ENCODE measurements at places on chromosomes 5 and 9.

DNA sequence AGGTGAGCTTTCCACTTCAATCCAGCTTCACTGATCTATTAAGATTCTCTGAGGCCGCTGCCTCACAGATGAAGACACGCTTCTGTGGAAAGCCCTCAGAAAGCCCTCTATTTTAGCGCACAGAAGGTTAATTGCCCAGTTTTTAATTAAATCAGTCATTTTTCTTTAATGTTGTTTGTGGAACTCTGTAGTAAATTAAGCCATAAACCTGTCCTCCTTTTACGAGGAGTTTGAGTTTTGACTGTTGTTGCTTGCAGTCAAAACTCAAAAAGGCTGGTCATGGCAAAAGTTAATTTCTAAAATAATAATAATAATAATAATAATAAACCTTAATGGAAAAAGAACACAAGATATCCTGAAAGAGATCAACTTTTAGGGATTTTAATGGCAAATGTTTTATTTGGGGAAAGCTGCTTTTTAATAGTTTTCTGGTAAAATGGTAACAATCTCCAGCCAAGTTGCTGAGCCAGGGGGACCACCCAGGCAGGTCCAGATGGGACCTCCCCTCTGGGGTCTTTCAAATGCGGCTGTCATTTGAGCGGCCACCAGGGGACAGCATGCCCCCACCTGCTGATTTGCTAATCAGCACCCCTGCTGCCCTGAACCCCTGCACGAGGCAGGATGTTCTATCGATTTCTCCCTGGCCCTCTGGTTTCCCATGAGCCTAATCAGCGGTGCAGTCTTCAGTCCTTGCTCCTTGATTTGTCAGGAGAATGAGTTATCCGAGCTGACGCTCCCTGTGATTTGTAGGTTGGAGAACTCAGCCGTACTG is 247.2 kb downstream of the FSTL4 start:
- DNase-seq: no peak

GRCh38 chr5:5588887-5589826 is 166.7 kb downstream of the ICE1 start:
- DNase-seq: no peak

GRCh38 chr9:116175614-116176013 is 22.0 kb downstream of the PAPPA start:
- no peak for DNase-seq

- DNase-seq: no peak
These were observed 82.4 kb upstream of the IFNK start for GRCh38 chr9:27441741-27442070.

GRCh38 chr5:87169300-87169991 is 98.2 kb upstream of the RASA1 start:
- no peak for DNase-seq
